Activated T-cell treated with anti-CD3 and anti-CD28 coated beads for 48 hours (primary cell): ENCODE measurements at places on chromosomes 6 and 20.

DNA sequence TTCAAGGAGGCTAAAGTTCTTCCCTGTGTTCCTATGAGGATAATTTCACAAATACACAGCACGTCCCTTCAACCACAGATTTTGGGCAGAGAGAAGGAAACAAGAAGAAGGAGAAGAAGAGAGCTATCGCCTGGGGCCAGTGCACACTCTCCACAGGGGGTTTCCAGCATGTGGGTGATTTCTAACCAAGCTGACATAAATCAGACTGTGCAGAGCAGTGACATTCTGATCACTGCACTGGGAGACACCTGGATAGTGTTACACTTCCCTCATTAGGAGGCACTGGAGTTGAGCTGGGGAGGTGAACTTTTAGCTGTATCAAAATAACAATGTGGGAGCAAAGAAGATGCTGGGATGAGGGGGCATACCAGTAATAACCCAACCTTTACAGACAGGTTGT, 71.8 kb upstream of the CENPW start:
- no peak for DNase-seq

GRCh38 chr6:112216662-112217551, 37.5 kb downstream of the LAMA4 start:
- DNase-seq = no peak

- DNase-seq = no peak
Measured at GRCh38 chr6:11414176-11414963, 123.2 kb upstream of the TMEM170B start.

GRCh38 chr20:48662711-48663110, 165.1 kb downstream of the PREX1 start:
- no peak for DNase-seq

GRCh38 chr6:18148304-18149025, 6.4 kb downstream of the TPMT start:
- DNase-seq = no peak

DNA sequence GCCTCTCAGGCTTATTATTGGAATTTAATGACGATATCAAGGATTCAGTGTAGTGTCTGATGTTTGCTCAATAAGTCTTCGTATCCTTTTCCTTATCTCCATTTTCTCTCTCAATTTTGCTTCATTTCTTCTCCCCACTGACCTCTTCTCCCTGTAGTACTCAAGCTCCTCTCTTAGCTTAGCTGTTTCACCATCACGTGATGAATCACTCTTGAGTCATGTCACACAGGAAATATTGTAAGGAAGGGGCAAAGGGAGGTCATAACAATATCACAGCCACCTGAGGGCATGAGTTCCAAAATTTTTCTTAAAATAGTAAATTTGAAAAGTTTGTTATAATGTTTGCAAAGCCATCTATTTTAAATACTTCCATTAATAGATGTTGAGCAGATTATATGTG, 392.2 kb upstream of the MARCKS start:
- no peak for DNase-seq

- DNase-seq = no peak
Measured at GRCh38 chr6:130259557-130259956, 36.8 kb upstream of the SAMD3 start.

DNA sequence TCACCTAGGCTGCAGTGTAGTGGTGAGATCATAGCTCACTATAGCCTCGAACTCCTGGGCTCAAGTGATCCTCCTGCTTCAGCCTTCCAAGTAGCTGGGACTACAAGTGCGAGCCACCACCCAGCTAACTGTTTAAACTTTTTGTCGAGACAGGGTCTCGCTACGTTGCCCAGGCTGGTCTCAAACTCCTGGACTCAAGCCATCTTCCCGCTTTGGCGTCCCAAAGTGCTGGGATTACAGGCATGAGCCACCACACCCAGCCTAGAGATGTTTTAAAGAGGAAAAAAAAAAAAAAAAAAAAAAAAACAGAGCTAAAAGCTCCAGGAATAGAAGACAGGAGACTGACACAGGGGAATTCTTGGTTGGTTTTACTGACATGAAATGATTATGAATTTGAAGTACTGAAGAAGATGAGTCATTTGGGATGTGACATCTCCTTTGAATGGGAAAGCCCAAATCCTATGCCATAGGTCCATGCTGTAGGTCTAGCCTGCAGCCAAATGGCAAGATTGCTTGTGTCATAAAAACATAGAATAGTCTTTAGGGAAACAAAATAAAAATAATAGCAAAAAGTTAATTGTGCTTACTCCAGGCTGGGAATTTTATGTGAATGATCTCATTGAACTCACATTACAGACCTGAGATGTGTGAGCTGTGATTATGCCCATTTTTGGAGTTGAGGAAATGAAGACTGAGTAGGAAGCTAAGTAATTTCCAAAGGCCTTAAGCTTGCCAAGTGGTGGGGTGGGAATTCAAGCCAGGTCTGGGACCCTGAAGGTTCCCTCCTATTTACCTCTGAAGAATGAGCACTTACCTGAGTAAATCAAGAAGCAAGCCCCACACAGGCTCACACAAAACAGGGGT, 24.3 kb upstream of the NHSL1 start:
- DNase-seq = no peak

GRCh38 chr20:35398660-35399144, 13.1 kb downstream of the UQCC1 start:
- DNase-seq = no peak

GRCh38 chr6:160973311-160974250, 18.0 kb upstream of the MAP3K4 start:
- no peak for DNase-seq

GRCh38 chr20:39563349-39563748, 601.2 kb downstream of the DHX35 start:
- no peak for DNase-seq

DNA sequence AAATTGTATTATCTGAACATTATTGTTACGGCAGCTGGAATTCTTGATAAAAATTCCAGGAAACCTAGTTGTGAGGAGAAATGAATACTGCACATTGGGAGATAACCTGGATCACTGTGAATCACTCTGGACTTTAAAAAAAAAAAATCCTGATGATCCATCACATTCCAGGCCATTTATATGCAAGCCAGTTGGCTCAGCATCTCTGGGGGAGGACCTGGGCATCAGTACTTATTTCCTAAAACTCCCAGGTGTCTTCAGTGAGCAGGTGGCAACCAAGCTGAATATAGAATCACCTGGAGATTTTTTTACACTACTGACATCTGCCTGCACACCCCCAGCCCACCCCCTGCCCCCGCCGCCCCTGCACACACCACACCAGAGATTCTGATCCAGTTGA, 39.1 kb upstream of the SIRT5 start:
- no peak for DNase-seq

DNA sequence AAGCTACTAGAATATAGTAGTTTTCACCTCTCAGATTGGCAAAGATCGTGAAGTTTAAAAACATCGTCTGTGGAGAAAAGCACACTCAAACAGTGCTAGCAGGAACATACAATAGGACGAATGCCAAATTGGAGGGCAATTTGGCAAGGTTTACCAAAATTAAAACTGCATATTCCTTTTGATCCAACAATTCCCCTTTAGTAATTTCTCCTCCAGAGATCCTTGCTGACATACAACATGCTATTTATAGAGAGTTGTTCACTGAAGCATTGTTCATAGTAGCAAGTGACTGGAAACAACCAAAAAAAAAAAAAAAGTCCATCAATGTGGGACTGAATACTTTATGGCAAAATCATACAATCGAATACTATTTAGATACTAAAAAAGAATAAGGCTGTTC, 202.2 kb downstream of the ATXN1 start:
- DNase-seq = no peak

GRCh38 chr6:123117145-123117908, 121.3 kb downstream of the CLVS2 start:
- no peak for DNase-seq

GRCh38 chr20:39862470-39862891, 826.6 kb downstream of the MAFB start:
- DNase-seq = no peak

- DNase-seq = no peak
Measured at GRCh38 chr6:74268815-74269599, 573.0 kb downstream of the CD109 start.

- no peak for DNase-seq
Measured at GRCh38 chr20:23451956-23452487, 654 bp downstream of the CST11 start.

GRCh38 chr6:22036275-22036674, 260.6 kb downstream of the PRL start:
- DNase-seq = no peak

GRCh38 chr6:132760256-132760655, 2.6 kb upstream of the VNN2 start:
- DNase-seq = no peak

DNA sequence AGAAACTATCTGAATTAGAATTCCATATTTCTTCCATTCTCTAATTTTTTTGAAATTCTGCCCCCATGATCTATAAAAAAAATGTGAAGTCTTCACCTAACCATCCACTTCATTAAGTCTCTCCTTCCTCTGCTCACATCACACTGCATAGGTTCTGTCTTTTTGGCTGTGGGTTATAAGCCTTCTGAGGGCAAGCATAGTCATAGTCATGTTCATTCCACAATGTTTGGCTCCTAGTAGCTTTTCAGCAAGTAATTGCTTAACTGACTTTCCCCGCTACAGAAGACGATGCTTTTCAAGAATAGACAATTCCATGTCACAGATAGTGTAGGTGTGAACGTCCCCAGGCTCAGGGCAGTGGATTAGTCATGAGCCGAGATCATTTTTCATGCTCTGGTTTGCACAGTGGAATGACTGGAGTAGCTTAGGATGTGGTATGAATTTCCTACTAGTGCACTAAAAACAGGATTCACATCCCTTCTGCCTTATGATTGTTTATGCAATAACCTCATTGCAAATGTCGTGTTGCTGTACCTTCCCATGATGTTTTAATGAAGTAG, 29.1 kb downstream of the WRNIP1 start:
- DNase-seq = no peak

GRCh38 chr6:110357298-110357663, 868 bp downstream of the METTL24 start:
- no peak for DNase-seq

GRCh38 chr20:59515013-59515905, 89.1 kb upstream of the PHACTR3 start:
- no peak for DNase-seq

DNA sequence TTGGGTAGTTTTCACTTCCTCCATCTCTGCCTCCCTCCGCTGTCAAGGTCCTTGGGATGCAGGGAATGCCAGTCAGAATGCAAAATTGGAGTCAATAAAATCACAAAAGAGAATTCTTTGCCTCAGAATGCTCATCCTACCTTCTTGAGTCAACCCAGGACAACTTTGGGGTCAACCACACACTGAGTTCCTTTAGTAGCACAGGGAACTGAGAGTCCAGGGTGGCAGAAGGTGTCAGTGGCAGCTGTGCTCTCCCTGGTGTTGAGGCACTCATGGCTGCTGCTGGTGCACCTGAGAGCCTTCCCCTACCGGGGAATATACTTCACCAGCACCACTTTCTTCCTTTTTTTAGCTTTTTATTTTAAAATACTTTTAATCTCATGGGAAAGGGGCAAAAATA, 829 bp upstream of the NOTCH4 start:
- DNase-seq = no peak

GRCh38 chr6:113818578-113818977, 38.6 kb upstream of the MARCKS start:
- DNase-seq = no peak

GRCh38 chr20:10770753-10771152, 97.0 kb upstream of the JAG1 start:
- no peak for DNase-seq

GRCh38 chr6:12163149-12163548, 127.0 kb upstream of the EDN1 start:
- no peak for DNase-seq

DNA sequence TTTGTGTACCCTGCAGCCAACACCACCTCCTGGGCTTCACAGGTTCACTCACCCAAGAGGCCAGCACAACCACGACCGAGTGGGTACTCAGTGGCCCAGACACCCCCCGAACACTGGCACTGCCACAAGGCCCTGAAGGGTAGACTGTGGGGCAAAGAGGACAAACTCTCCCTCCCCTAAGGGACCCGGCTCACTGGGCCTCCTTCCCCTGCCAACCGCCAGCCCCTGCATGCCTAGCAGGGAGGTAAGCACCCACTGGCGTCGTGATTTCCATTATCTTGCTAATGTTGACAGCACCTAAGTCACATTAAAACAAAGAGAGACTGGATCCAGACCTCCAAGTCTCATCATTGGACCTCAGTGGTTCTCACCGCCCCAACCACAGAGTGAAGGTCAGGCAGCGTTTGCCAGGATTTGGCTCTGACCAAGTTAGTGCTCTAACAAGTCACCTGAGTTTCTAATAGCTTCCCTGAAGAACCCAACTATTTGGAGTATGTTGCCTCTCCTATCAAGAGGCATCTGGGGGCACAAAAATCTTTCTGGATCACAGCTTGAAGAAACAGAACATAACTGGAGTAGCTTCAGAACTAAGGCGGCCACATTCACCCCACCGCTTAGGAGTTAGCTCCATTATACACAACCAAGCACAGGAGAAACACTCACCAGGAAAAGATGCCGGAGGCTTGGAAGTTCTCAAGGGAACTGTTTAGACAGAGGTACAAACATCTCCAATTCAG, 14.0 kb upstream of the APMAP start:
- no peak for DNase-seq

DNA sequence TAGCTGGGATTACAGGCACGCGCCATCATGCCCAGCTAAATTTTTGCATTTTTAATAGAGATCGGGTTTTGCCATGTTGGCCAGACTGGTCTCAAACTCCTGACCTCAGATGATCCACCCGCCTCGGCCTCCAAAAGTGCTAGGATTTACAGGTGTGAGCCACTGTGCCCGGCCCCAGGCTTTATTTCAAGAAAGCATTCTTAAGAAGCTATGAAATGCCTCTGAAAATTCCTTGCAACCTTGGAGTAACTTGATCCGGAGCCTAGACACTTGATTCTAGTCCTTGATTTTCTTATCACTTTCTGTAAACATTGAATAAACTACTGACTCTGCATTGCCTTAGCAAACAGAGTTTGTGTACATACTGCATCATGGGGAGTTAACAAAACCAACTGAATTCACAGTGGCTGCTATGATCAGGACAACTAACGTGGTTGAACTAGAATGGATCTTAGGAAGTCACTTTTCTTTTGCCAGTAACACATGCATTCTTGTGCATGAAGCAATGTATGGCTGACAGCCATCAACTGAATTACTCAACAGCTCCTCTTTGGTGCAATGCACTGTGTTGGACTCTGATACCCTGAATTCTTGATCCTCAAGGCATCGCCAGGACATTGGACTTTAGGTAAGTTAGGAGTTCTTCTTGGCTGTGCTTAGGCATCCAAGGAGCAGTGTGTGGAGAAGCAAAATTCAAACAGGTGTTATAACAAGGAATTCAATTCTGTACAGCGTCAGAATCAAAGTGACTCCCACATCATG, 102.8 kb upstream of the TMEM170B start:
- no peak for DNase-seq

- DNase-seq = no peak
Measured at GRCh38 chr20:15396026-15396425, 1058.6 kb upstream of the FLRT3 start.

- no peak for DNase-seq
Measured at GRCh38 chr6:144564202-144564601, 279.1 kb downstream of the UTRN start.

GRCh38 chr20:15632680-15633079, 940.6 kb downstream of the KIF16B start:
- DNase-seq = no peak

GRCh38 chr6:117600008-117600743, 2.1 kb downstream of the GOPC start:
- DNase-seq = no peak
